A549 treated with GW870086 at 1 μM for 4 hours (cell line): ENCODE measurements at places on chromosomes 6 and 20. TPM values are rescaled to one million over a fixed set of nuclear protein-coding genes. Genes with fewer than 3 reads are reported as not detected.

Gene TBXT
- total RNA-seq, result not detected in 5 replicates

Gene NHSL1
- total RNA-seq, result 2.3 to 4.7 TPM (median 4.0 TPM) in 5 replicates

Gene SPTLC3
- 0.06 to 0.21 TPM (median 0.09 TPM) in 3 of 5 replicates, not detected in the others for total RNA-seq

Gene PGC
- total RNA-seq, result not detected in 5 replicates

Gene PRR18
- 0.07 to 0.15 TPM (median 0.12 TPM) in 5 replicates for total RNA-seq

Gene WFDC2
- not detected in 5 replicates for total RNA-seq

Gene SOBP
- 0.69 to 1.3 TPM (median 0.84 TPM) in 5 replicates for total RNA-seq

Gene NRM
- 20.5 to 30.6 TPM (median 26.1 TPM) in 5 replicates for total RNA-seq

Gene COL11A2
- 0.45 to 0.93 TPM (median 0.71 TPM) in 5 replicates for total RNA-seq

Gene TFB1M
- 7.2 to 9.5 TPM (median 8.8 TPM) in 5 replicates for total RNA-seq

Gene LST1
- total RNA-seq, result 0.30 to 0.66 TPM in 2 of 5 replicates, not detected in the others

Gene PRRT1
- total RNA-seq, result 0.41 to 0.74 TPM (median 0.62 TPM) in 5 replicates

Gene HCK
- 0.06 to 0.18 TPM (median 0.14 TPM) in 5 replicates for total RNA-seq

Gene PRICKLE4
- 0.68 to 0.95 TPM (median 0.81 TPM) in 5 replicates for total RNA-seq

Gene RRBP1
- 126 to 154 TPM (median 144 TPM) in 5 replicates for total RNA-seq

Gene GSTA2
- not detected in 5 replicates for total RNA-seq

Gene REM1
- total RNA-seq, result 0.39 to 0.82 TPM (median 0.56 TPM) in 5 replicates

Gene ANGPT4
- total RNA-seq, result 0.06 to 0.07 TPM in 2 of 5 replicates, not detected in the others

Gene CD24
- 209 to 347 TPM (median 299 TPM) in 5 replicates for total RNA-seq

Gene HLA-DOB
- 0.18 to 0.36 TPM (median 0.30 TPM) in 4 of 5 replicates, not detected in the other for total RNA-seq

Gene SLC17A2
- total RNA-seq, result not detected in 5 replicates

Gene HRH3
- total RNA-seq, result not detected in 5 replicates

Gene ZC2HC1B
- total RNA-seq, result not detected in 5 replicates

Gene SLC52A3
- 0.24 to 0.71 TPM (median 0.40 TPM) in 5 replicates for total RNA-seq

Gene OR2H1
- total RNA-seq, result not detected in 5 replicates
